ENCODE measurements at places on chromosomes 3 and 15.

DNA sequence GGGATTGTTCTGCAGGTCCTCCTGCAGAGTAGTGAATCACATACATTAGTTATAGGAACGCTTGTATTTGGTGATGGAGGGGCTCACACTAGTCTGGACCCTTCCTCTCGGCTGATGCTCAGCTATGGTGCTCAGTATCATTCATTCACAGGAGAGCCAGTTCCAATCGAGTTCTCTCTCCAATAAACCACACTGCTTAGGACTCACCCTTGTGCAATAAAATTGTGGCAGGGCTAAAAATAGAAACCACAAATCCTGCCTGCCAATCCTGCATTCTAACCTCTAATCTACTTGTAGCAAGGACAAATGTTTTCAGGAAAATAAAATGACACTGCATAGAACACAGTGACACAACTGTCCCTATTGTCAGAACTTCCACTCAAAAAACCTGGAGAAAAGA is 138.4 kb upstream of the TBL1XR1 start:
- DNase-seq, result peak; percentile 19

DNA sequence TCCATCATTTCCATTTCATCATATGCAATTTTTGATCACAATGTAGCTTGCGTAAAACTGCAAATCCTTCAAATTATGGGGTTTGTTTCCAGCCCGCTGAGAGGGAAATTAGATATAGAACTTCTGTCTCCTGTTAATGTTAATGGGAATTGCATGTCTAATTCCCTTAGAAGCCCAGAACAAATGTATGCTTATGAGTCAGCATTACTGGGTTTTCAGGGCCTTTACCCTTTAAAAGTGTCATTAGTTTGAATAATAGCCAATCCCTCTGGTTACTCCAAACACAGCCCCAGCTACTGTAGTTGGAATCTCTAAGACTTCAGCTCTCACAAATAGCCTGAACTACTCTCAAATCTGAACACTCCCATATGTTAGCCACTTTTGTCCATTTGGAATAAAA is 439.4 kb downstream of the C3orf38 start:
- no peak for DNase-seq

DNA sequence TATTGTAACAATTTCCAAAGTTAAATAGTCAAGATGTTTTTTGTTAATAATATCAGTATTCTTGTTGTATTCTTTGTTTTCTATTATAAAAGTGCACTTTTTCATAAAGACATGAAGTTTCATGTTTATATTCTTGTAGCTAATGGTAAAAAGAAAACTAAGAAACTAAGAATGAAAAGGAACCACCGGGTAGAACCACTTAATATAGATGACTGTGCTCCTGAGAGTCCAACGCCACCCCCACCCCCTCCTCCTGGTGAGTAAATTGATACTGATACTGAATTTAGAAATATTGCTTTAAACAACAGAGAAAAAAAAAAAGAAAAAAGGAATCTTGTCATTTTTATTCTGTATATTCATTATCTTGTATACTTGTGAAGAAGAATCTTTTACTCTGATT is 13.4 kb downstream of the DHFR2 start:
- no peak for DNase-seq

- no peak for DNase-seq
These were observed 127.3 kb downstream of the FEZF2 start for GRCh38 chr3:62246094-62246493.

GRCh38 chr3:12593473-12593872 is 36.6 kb downstream of the MKRN2 start:
- DNase-seq, result no peak

DNA sequence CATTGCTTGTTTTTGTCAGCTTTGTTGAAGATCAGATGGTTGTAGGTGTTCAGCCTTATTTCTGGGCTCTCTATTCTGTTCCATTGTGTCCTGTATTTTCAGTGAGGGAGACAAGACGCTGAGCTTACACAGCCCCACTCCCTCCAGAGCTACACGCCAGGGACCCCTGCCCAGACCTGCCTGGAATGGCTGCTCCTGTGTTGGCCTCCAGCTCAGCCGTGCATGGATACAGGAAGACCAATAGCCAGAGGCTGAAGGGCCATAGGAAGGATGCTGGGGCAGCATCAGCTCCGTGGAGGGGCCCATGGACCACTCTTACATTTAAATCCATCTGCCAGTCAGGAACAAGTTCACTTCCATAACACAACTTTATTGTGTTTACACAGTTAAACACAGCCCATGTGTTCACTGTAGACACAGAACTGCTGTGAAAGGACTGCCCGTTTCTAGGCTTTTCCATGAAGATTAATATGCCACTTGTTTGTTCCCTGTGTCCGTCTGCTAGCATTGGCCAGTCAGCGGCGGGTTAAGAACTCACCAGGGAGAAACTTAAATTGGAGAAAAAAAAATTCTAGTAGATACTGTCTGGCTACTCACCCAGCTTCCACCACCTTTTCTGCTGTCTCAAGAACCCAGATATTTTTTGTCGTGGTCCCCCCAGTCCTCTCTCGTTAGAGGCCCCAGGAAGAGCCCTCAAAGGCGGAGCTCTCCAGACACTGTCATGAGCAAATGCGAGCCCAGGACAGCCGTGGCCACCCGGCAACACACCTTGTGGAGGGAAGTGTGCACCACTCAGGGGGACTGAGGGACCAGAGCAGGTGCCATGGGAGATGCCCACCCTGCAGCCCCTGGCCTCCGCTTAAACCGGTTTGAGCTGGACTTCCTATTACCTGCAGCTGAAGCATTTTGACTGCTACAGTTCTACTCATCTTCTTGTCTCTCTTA is 142.3 kb upstream of the MEF2A start:
- DNase-seq, result no peak

DNA sequence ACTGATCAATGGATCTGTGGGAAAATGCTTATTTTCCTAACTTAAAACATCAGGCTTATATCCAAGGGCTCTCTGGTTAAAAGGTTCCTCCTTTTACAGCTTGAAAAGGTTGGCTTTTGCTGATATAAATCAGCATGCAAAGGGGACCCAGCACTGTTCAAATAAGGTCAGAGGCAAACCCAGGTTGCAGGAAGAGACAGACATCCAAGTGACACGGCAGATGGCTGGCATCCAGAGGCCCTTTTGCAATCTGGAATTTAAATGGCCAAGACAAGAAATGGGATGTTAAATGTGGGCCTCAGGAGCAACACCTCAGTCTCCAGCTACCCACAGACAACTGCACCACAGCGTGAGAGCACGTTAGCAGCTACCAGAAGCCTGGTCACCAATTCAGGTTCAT is 6.3 kb downstream of the SH3BP5 start:
- DNase-seq, result peak; percentile 54

DNA sequence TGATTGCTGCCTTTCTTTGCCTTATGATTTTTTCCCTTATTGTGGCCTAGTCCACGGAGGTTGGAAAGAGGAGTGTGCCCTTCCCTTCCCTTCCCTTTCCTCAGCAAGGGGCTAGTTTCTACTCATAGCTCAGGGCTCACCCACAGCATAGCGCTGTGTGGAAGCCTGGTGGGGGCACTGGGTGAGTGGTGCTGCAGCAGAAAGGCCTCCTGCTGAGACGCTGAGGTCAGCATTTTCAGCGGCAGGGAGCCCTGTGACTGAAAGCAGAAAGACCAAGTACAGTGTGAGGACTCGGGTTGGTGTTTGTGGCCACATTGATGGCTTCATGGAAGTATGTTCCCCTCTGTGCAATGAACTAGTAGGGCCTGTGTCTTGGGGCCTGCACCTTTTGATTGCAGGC is 21.9 kb downstream of the CACNA1D start:
- no peak for DNase-seq

- no peak for DNase-seq
These were observed 24.4 kb downstream of the MCCC1 start for GRCh38 chr3:183074881-183075280.

DNA sequence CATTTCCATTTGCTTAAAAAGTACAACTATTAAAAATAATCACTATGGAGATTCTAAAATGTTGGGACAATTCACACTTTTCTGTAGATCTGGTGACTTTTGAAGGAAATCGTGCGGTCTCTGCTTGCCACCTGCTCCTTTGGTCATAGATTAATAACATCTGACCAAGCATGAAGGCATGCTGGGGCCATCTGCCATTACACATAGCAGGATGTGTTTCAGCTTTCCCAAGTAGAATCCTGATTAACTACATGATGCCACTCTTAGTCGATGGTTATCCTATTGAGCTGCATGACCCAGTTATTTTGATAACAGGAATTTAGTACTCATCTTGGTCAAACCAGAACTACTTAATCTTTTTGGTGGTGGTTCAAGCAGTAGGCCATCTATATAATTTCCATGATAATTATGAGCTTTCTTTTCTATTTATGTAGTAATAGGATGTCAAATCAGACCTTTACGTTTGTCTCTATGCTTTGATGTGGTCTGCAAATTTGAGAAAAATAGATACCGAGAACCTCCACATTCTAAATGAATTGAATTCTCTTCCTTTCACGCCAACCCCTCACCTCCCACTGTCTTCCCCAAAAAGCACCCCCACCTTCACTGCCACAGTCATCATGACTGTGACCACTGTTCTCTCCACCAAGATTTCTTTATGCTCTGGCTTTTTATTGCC is 158.1 kb downstream of the DIPK2A start:
- no peak for DNase-seq

DNA sequence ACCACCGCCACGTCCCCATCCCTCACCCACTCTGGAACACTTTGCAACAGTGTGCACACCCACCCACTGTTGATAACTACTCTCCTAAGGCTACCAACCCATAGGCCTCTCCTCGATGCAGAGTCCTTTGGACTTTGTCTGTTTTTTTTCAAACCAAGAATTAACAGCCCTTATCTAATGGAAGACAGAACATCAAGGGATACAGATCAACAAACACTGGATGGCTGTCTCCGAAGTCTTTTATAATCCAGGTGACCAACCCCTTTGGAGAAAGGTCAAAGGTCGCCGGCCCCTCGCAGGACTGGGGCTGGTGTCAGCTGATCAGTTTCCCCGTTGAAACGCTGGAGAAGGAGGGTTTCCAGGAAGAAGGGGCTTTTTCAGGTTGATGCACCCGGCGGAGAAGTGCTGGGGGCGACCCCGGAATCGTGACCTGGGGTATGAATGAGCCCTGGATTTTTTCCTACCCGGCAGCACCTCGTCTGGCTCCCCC is 532 bp downstream of the B4GALT4 start:
- peak; percentile 79 for DNase-seq

DNA sequence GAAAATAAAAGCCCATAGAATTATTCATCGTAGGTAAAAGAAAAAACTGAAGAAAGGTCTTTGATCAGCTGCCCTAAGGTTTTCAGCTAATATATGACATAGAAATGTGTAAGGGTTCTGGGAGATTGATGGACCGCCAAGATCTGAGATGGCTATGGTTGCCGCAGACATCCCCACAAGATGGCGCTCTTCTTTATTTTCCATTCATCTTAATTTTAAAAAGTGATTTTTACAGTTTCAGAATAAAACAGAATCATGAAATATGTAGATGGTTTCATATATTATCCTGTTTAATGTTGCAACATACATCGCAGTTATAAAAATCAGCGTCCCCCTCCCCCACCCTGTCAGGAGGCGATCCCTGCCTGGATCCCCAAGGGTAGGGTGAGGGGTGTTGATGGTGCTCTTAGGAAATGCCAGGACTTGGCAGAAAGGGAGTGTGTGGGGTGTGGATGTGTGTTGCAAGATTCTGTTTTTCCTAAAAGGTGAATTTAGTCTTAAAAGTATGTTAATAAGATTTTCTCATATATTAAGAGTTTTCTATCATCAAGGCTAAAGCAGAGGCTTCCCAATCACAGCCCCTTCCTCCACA is 68.8 kb downstream of the ANXA2 start:
- DNase-seq, result no peak

DNA sequence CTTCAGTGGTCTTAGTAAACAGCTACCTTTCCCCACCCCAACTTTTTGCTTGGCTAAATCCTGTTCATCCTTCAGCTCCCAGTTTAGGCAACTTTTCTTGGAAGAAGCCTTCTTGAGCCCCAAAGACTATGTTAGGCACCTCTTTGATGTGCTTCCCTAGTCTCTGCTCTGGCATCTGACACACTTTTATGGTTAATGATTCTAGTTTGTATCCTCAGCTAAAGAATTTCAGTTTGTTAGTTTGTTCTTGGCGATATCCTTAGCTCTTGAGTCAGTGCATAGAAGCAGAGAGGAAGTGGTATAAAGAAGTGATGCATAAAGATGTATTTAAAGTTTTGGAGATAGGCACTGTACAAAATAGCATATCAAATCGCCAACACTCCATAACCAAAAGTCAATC is 168.4 kb downstream of the WDR72 start:
- DNase-seq, result no peak

GRCh38 chr3:130661140-130661891 is 85.3 kb downstream of the PIK3R4 start:
- DNase-seq, result no peak

GRCh38 chr3:54042259-54042823 is 80.0 kb upstream of the CACNA2D3 start:
- no peak for DNase-seq

DNA sequence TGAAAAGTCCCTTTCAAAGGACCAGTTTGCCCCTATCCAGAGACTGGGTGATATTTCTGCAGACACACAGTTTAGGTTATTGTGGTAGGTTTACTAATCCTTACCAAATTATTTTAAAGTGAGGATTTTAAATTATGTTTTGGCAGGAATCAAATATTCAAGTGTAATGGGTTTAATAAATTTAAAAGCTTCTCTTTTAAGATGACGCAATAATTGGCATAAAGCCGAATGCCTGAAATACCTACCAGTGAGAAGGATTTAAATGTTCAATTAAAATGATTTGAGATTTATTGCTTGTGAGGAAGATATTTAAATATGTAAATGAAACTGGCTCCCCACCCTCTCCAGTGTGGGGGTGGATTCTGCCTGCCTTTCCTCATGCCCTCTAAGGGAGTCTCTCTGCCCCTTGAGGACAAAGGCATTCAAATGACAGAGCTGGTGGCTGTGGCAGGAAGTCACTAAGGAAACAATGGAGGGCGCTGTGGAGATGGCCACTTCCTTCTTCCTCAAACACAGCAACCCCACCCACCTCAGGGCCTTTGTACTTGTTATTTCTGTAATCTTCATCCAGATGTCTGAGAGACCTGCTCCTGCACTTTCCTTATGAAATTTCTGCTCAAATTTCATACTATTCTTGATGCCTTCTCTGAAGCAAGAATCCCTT is 131.7 kb downstream of the TNIK start:
- DNase-seq, result peak; percentile 21

GRCh38 chr3:144590854-144591253 is 619.2 kb downstream of the DIPK2A start:
- no peak for DNase-seq

GRCh38 chr15:80918196-80918783 is 71.3 kb downstream of the MESD start:
- no peak for DNase-seq

DNA sequence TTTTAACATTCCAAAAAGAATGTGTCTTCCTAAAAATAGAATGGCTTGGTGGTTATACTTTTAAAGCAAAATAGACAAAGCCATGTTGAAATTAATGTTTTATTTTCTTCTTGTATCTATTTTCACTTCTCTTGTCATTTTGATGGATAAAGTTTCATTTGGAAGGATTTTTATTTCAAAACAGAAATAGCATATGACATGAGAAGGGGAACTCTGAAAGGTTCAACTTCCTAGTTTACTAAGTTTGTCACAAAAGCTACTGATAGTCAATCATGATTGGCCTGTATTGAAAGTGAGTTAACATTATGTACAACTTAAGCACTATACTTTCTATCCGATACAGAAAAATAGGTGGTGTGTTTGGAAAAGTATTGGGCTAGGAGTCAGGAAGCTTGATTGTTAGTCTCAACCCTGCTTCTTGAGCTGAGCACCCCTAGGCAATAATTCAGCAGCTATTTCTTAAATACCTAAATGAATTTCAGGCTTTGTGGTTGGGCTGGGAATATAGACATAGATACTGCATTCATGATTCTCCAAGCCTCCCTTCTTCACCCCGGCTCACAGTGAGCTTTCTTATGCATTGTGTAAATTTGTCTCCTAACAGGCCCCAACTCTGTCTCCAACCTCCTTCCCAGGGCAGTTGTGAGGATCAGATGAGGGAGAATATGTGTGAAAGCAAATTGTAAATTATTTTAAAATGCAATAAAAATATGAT is 46.9 kb upstream of the CSPG4 start:
- no peak for DNase-seq
